Stimulated activated CD4-positive, alpha-beta T cell treated with anti-CD3 and anti-CD28 coated beads, Interleukin-1b, Interleukin-23, amount 100 ng/mL, for 48 hours (primary cell): ENCODE measurements at places on chromosomes 16 and 17.

DNA sequence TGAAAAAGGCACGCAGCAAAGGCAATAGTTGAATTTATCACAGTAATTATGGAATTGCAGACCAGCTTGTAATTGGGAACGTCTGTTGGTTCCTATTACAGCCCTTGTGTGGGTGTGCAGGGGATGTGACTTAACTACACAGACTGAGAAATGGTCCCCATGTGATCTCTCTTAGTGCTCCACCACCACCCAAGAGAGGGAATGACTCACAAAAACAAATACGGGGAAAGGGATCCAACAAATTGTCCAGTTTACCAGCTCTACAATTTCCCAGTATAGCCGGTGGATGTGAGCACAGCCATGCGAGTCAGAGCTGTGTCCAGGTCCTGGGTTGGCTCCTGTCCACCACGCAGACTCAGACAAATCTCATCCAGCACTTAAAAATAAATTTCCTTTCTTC, 337.9 kb downstream of the GRIN2A start:
- DNase-seq, result no peak

DNA sequence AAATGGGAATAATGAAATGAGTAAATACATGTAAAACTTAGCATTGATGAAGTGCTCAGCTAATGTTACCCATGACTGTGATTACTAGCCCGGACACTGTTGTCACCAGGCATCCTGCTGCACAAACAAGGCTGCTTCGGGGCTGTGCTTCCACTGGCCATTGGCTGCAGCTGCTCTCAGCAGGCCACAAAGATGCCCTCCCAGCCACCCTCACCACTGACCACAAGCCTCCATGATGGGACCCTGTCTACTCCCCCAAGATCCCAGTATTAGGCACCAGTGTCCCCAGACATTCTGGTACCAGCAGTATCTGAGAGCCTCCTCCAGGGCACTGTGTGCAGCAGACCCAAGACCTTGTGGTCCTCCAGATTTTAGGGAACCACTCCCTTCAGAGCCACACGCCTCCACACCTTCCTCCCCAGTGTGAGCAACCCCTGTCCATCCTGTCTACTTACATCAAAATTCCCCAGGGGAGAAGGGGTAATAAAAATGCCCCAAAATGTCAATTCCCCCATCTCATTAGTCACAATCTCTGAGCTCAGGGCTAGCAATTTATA, 19.7 kb upstream of the NUP93 start:
- no peak for DNase-seq

DNA sequence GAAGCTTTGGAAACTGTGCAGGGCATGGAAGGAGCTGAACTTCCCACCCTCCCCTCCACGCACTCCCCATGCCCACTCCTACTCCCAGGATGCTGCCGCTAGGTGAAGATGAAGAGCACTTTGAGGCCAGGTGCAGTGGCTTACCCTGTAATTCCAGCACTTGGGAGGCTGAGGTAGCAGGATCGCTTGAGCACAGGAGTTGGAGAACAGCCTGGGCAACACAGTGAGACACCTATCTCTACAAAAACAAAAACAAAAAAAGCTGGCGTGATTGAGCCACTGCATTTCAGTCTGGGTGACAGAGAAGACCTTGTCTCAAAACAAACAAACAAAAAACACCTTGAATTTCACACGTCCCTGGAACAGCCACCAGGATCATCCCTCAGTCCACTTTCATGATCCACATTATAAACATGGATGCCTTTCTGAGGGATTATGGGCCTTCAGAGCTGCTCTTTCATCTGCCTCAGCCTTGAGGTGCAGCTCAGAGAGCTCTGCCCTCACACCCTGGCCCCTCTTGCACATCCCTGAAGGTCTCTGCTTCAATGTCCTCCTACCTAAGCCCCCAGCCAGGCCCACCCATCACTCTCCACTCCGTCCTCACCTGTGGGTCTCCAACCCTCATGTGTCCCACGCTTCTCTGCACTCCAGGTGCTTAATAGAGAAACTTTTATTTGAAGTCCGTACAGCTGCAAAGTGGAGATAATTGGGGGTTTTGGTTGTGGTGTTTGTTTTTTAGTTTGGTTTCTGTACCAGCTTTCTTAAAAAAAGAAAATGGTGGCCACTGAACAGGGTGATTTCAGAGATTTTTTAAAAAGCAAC, 25.8 kb downstream of the PHB1 start:
- no peak for DNase-seq

GRCh38 chr17:78899361-78900260, 3.4 kb downstream of the CEP295NL start:
- DNase-seq, result no peak

GRCh38 chr16:15856901-15857698, at the start of gene MYH11:
MYH11 (minus strand) TSS chr16:15857028; CDS start chr16:15838252, 18,776 bp downstream.
- no peak for DNase-seq

GRCh38 chr16:49441366-49441780, 67.8 kb downstream of the C16orf78 start:
- DNase-seq, result peak; percentile 55

- no peak for DNase-seq
Observed at GRCh38 chr16:72621651-72622050, 426.3 kb downstream of the ZFHX3 start.

- DNase-seq, result no peak
Observed at GRCh38 chr17:79919164-79919585, 79.9 kb upstream of the CBX4 start.

GRCh38 chr17:61065263-61065773, 334.3 kb upstream of the TBX2 start:
- DNase-seq, result no peak

DNA sequence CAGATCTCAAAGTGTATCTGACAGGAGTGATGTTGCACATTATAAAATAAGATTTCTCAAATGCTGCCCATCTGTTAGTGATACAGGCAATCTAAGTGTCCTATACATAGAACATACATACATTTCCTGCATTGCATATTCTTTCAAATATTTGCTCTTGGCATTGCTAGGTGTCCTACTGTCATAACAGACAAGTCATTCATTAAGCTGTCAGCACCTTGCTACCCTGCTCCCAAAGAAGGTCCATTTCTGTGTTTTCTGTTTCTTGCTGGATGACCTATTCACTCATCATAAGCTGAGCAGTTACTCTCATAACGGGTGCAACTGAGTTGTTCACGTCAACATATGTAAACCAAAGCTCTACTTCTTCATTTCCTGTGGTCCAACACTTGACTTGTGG, 719.0 kb downstream of the KCNJ2 start:
- DNase-seq, result no peak

DNA sequence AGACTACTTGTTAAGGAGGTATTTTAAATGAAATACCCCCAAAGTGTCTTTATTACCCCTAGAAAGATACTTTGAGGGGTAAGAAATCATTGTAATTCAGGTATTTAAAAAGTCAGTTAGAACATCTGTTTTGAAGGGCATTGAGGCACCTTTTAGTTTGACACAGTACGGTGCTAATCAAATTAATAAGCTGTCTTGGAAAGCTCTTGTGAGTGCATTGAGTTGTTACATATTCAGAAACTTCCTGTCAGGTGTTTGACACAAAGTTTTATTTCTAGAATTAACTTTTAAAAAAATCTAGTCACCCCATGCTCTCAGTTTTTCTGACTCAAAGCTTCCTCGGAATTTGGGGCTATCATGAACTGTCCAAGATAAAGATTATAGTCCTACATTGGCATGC, 4.6 kb downstream of the RBBP6 start:
- no peak for DNase-seq

DNA sequence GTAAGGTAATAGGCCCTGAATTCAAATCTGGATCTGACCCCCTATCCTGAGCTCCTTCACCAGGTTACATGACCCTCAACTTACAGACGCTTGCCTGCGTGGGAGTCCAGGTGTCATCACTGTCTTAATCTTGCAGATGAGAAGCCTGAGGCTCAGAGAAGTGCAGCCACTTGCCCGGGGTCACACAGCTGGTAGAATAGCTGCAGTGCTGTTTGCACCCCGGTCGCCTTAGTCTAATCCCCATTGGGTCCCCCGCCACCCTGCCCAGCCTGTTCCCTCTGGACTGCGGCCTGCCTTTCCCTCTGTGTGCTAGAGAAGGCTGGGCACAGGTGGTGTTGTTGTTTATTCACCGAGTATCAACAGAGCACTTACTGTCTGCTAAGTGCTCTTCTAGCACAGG, 107.0 kb downstream of the SDR42E1 start:
- DNase-seq, result no peak

DNA sequence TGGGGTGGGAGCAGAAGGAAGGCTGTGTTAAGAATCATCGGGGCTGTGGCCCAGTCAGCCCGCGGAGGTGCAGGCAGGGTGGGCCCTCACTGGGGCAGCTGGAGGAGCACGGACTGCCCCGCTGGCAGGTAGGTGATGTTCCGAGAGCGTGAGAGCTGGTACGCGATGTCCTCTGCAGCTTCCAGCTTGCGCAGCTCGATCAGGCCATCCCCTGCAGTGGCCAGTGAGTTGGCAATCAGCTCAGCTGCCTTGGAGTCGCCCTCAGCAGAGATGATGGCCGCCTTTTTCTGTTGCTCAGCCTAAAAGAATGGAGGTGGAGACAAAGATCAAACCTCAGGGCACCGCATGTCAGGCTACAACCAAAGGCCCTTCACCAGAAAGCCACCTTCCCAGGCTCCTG, 9.8 kb downstream of the PHB1 start:
- DNase-seq, result no peak

GRCh38 chr17:48552466-48553189, 7.7 kb upstream of the HOXB2 start:
- DNase-seq, result no peak

DNA sequence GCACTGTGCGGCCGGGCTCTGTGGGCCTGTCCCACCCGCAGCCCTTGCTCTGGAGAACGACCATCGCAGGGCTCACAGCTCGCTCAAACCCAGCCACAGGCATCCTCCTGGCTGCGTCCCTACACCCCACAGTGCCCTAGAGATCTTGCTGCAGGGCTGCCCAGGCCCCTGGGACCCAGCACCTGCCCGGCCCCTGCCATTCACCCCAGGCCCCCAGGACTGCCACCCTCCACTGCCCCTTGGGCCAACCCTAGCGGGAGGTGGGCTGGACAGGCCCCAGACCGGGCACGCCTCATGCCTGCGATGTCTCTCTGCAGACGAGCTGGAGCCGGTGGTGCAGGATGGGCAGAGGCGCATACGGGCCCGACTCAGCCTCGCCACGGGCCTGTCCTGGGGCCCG, 56.1 kb upstream of the ZC3H18 start:
- no peak for DNase-seq

DNA sequence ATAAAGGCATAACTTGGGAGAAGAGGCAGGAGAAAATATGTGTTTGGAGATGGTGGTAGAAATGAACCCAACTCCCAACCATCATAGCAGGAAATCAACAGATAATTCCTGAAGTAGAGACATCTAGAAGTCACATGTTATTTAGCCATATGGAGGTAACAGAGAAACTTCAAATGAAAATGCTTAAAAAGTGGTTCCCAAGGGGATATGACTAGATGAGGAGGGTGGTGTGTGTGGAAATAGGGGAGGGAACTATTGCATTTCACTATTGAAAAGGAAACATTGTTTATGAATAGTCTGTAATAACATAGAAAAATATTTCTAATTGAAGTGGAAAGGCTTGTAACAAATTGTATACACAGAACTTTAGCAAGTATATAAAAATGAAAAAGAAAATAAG, 412.0 kb downstream of the SHISA9 start:
- no peak for DNase-seq

- no peak for DNase-seq
Observed at GRCh38 chr16:49619811-49620157, 236.1 kb downstream of the ZNF423 start.

DNA sequence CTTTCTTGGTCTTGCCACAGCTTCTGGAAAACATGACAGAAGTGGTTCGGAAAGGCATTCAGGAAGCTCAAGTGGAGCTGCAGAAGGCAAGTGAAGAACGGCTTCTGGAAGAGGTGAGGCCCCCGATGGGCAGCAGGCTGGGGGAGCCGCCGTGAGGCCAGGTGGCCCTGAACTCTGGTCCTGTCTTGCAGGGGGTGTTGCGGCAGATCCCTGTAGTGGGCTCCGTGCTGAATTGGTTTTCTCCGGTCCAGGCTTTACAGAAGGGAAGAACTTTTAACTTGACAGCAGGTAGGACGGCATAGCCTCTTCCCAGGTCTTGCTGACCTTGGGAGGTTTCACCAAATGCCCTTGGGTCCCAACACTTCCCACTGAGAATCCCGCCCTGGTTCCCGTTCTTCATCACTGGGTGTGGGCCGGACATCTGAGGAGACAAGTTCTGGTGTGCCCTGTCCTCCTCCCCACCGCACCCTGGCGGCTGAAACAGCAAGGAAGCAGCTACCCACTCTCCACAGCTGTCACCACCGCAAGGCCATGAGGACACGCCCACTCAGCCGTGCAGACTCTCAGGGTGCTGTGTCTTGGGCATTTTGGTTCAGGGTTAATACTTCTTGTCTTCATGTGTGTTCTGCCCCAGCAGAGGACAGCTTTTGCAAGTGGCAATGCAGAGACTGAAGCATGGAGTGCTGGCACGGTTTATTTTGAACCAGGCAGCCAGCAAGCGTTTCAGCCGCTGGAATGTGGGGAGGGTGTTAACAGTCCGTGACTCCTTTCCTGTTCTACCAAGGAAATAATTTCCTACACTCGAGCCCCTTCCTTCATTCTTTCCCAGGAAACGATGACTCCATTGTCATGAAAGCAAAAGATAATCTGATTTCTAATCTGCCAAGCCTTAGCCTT, 21.4 kb downstream of the NTAN1 start:
- DNase-seq, result no peak

DNA sequence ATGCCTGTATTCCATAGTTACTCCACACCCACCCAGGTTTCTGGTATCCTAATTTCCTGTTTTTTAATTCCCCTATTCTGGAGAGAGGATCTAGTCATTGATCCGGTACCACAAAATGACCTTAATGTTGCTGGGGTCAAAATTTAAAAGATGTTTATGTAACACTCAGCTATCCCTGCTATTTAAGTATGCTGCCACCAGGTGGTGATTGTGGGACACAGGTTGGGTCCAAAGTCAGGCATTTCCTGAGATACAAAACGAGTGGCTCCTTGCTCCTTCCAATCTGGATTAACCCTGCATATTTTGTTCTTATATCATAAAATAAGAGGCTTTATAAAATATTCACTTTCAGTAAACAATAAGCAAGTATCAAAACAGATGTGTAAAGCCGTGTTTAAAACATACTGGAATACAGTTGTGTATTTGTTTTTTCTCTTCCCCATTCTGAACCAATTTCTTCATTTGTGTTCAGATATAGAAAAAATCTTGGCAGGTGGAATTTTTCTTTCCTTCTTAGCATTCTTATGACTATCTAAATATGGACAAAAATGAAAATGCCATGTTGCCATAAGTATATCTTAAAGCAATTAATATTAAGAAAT, 16.3 kb downstream of the HS3ST4 start:
- DNase-seq, result no peak

- DNase-seq, result no peak
Observed at GRCh38 chr17:67649891-67650290, 67.8 kb upstream of the NOL11 start.

DNA sequence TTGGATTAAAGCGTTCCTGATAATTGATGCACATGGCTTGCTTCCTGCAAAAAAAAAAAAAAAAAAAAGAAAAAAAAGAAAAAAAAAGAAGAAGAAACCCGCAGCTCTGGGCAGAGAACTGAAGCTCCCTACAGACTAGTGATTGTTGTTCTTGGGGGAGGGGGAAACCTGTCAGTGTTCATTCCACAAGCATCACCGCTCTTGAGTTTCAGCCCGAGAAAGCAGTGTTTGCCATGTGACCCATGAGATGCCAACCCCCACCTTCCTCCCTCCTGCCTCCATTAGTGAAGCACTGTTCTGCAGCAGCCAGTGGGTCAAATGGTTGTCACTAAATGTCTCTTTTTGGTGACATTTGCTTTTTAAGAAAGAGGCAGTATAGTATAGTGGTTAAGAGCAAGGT, 1.7 kb downstream of the USP43 start:
- DNase-seq, result no peak

- DNase-seq, result no peak
Observed at GRCh38 chr17:72077326-72077960, 43.4 kb upstream of the SOX9 start.

GRCh38 chr17:29225396-29225795, 21.3 kb upstream of the CRYBA1 start:
- DNase-seq, result no peak
